ENCODE measurements at places on chromosomes 4 and X.

DNA sequence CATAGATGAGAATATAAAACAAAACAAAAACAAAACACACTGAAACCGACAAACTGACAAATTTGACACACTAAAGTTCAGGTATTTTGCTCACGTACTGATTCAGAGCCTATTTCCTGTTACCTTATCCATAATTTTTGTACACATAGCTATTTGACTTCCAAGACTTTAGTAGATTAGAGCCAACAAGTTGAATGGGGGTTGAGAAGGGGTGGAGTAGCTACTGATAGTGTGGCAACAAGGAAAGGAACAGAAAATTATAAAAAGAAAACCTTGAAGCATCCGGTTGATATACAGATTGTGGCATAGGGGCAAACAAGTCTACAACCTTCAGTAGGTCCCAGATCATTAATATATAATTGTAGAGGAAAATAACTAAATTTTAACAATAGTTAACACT lies 92.3 kb upstream of the RASGEF1B start:
- H3K4me3 ChIP-seq, result no peak overlapping the region
- no peak overlapping the region for H3K27ac ChIP-seq
- H3K36me3 ChIP-seq, result no peaks in the 10 kb centered on the region

GRCh38 chr4:18294846-18295245 lies 273.3 kb upstream of the LCORL start:
- no peak for DNase-seq
- H3K27me3 ChIP-seq, result no peaks in the 10 kb centered on the region
- no peak overlapping the region for H3K4me3 ChIP-seq
- no peaks in the 10 kb centered on the region for H3K4me1 ChIP-seq
- H3K36me3 ChIP-seq, result no peaks in the 10 kb centered on the region

GRCh38 chr4:161442921-161443320 lies 720.9 kb downstream of the FSTL5 start:
- H3K27ac ChIP-seq, result no peak overlapping the region
- no peak for DNase-seq
- no peaks in the 10 kb centered on the region for H3K36me3 ChIP-seq

DNA sequence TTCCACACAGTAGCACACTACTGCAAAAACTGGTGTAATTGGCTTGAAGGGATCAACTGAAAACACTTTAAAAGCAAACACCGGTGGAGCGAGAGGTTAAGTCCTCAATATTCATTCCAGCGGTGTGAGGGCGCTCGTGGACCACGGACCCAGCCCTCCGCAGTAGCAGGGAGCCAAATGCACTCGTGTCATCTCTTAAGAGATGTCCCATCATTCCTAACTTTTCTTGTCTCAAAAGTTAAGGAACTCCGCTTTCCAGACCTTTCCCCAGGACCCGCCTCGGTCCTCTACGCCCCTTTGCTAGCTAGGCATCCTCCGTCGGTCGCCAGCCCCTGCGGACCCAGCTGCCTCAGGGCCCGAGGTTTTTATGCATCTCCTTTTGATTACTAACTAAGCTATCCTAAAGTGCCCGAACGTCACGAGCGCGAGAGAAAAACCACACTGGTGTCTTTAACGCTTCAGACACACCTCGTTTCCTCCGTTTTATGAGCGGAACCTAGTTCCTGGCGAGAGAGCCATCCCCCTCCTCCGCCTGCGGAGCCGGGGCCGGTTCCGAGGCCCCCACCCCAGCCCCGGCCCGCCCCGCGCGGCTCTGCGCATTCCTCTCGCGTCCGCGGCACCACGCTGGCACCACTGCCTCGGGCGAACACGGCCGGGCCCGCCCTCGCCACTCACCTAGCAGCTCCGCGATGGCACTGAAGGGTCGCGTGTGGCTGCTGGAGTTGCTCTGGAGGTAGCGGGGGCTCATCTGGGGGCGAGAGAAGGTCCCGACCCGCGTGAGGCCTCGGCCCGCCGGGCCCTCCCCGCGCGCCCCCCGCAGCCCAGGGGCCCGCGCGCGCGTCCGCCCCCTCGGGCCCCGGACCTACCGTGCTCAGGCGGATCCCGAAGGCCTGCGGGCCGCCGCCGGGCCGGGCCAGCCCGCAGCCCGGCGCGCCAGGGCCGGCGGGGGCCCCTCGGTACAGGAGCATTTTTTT lies 723 bp downstream of the MORC4 start:
- H3K27ac ChIP-seq, result no peak overlapping the region
- no peaks in the 10 kb centered on the region for H3K27me3 ChIP-seq
- H3K4me1 ChIP-seq, result no peaks in the 10 kb centered on the region
- H3K4me3 ChIP-seq, result peak overlapping the region; percentile 55
- H3K36me3 ChIP-seq, result no peaks in the 10 kb centered on the region

DNA sequence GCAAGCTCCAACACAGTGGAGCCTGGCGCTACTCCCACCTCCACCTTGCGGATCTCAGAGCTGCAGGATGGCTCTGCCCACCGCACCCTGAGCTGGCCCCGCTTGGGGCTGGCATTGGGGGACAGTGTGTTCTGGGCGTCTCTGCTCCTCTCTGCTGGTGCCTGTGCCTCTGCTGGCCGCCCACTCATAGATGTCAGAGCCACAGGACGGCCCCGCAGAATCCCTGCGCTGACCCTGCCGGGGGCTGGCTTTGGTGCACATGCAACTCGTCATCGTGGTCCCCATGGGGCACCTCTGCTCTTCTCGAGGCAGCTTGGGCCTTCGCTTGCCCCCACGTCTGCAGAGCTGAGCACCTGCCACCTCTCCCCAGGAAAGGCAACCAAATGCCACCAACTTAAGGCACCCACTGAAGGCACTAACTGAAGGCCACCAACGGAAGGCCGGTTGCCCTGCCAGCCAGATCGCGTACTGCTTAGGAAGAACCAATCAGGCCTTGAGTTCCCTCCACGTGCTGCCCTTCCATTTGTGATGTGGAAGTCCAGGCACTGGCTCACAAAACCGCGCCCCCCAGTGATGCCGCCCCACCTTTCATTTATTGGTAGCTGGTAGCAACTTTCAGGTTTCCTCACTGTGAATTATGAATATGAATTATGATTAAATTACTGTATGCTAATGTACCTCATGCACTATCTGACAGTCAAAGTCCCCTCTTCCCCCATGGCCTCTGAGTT lies 23.3 kb upstream of the FRG1 start:
- no peak for DNase-seq
- H3K4me3 ChIP-seq, result no peak overlapping the region
- no peaks in the 10 kb centered on the region for H3K27me3 ChIP-seq
- H3K4me1 ChIP-seq, result no peaks in the 10 kb centered on the region
- no peaks in the 10 kb centered on the region for H3K36me3 ChIP-seq

DNA sequence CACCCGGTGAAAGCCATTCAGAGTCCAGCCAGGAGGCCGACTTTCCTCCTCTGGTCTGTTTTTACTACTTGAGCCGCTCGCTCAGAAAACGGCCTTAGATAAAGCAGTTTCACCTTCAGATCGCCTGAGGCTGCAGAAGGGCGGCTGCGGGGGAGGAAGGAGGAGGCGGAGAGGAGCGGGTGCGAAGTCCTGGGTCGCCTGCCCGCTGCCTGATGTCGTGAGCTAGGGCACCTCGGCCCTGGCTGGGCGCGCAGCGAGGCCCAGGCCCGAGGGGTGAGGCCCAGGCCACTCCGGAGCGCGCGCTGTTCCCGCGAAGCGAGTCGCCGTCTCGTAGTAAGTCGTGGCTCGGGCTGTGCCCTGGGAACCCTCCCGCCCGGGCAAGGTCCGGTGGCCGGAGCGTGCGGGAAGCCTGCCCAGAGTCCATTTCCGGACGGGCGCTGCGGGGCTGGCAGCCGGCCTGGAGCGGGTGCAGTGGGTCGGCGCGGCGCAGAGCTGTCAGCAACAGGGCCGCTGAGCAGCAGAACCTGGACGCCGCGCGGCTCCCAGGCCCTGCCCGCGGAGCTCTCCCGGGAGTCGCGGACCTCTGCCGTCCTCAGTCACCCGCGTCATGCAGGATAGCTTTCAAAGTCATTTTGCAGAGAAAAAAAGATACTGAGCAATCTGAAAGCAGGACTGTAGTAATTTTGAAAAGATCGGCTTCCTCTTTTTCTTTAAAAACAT lies 18.6 kb downstream of the TRIM2 start:
- peaks cover 29% of the 10 kb centered on the region for H3K4me1 ChIP-seq
- no peak for DNase-seq
- peaks cover 39% of the 10 kb centered on the region for H3K36me3 ChIP-seq
- peak overlapping the region; percentile 84 for H3K27ac ChIP-seq

DNA sequence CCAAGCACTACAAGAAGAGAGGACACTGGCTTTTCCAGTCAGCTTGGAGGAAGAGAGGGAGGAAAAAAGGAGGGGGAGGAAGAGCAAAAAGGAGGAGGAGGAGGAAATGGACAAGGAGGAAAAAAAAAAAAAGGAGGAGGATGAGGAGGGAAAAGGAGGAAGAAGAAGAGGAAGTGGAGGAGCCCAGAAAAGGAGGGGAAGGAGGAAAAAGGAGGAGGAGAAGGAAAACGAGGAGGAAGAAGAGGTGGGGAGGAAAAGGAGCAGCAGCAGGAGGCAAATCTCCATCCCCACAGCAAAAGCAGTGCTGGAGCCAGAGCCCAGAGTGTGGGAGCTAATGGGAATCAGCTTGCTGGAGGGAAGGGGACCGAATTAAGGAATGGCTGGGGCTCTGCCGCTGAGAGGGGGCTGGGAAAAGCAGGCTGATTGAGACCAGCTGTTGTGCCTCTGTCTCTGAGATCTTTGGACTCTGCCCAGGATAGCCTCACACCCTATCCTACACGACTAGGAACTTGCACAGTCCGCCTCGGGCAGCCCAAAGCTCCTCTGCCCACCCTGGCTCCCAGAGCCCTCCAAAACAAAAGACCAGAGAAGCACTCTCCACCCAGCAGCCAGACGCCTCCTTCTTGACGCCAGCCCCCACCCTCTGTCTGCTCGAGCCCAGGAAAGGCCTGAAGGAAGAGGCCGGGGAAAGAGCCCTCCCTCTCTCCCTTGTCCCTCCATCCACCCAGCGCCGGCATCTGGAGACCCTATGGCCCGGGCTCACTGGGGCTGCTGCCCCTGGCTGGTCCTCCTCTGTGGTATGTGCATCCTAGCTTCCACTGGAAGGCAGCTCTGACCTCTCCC lies at the start of gene XPNPEP2:
Gene XPNPEP2 (plus strand): TSS at position 514 of the 843 bp plus-strand sequence. CDS start 235 bp downstream, at position 749.
- H3K36me3 ChIP-seq, result no peaks in the 10 kb centered on the region
- no peaks in the 10 kb centered on the region for H3K27me3 ChIP-seq
- H3K4me1 ChIP-seq, result no peaks in the 10 kb centered on the region

- no peak for DNase-seq
- no peaks in the 10 kb centered on the region for H3K27me3 ChIP-seq
- H3K27ac ChIP-seq, result no peak overlapping the region
- no peak overlapping the region for H3K4me3 ChIP-seq
- no peaks in the 10 kb centered on the region for H3K36me3 ChIP-seq
Observed at GRCh38 chr4:98572697-98573096, 85.7 kb downstream of the TSPAN5 start.

- no peaks in the 10 kb centered on the region for H3K36me3 ChIP-seq
- no peak for DNase-seq
- H3K4me3 ChIP-seq, result no peak overlapping the region
- H3K4me1 ChIP-seq, result no peaks in the 10 kb centered on the region
- no peaks in the 10 kb centered on the region for H3K27me3 ChIP-seq
Observed at GRCh38 chr4:8515316-8516060, 64.7 kb upstream of the GPR78 start.

DNA sequence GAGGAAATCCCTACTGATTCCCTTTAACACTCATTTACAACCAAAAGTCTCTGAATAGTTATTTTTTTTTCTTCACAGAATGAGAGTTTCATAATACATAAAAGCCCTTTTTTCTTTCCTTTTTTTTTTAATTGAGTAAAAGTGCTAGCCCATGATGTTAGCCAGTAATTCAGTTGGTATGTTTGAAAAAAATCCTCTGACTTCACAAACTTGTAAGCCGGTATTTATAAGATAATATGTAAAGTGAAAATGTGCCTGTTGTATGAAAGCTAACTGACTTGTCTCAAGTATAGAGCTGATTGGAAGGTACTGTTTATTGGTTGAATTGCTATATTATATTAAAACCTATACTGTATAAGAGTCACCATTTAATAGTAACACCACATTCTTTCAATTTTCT lies 70.2 kb upstream of the NEIL3 start:
- H3K4me3 ChIP-seq, result no peak overlapping the region
- H3K36me3 ChIP-seq, result no peaks in the 10 kb centered on the region
- H3K27me3 ChIP-seq, result no peaks in the 10 kb centered on the region
- H3K4me1 ChIP-seq, result no peaks in the 10 kb centered on the region
- no peak for DNase-seq

DNA sequence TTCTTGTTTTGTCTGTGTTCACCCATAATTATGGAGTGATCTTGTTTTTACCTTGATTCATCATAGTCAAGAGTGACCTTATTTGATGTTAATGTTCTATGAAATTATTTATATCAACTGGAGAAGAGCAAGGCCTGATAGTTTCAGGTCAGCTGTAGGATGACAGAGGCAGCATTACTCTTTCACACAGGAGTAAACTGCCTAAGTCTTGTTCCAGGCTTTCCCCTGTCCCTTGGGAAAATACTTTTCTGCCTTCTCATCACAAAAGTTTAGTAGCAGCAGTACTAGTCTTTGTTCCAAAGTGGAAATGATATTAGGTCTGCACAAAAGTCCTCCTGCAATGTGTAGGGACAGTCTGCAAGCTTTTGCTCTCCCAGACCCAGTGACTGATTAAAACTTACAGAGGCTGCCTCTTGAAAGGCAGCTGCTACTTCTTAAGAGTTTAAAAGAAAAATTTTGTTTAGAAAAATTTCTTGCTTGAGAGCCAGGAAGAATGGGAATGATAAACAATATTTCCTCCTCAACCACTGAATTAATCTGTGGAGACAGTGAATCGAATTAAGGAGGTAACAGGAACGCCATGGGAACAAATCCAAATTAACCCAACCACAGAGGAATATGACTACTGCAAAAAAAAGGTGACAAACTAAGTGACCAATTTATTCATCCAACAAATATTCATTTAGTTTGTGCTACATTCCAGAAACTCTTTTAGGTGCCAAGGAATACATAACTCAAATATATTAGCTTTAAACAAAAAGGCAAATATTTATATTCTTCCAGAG lies 991.4 kb upstream of the PABPC4L start:
- no peaks in the 10 kb centered on the region for H3K27me3 ChIP-seq
- H3K4me3 ChIP-seq, result no peak overlapping the region
- H3K4me1 ChIP-seq, result no peaks in the 10 kb centered on the region
- H3K27ac ChIP-seq, result no peak overlapping the region
- no peaks in the 10 kb centered on the region for H3K36me3 ChIP-seq

- H3K4me3 ChIP-seq, result no peak overlapping the region
- H3K4me1 ChIP-seq, result no peaks in the 10 kb centered on the region
- no peaks in the 10 kb centered on the region for H3K27me3 ChIP-seq
- no peak overlapping the region for H3K27ac ChIP-seq
- DNase-seq, result no peak
Observed at GRCh38 chr4:14771504-14772175, 230.6 kb upstream of the CPEB2 start.

GRCh38 chr4:38154681-38155588 lies 194.7 kb downstream of the PTTG2 start:
- DNase-seq, result no peak
- H3K4me1 ChIP-seq, result peaks cover 3% of the 10 kb centered on the region
- no peaks in the 10 kb centered on the region for H3K36me3 ChIP-seq
- H3K27ac ChIP-seq, result no peak overlapping the region
- H3K4me3 ChIP-seq, result no peak overlapping the region

- H3K4me3 ChIP-seq, result no peak overlapping the region
- H3K27me3 ChIP-seq, result no peaks in the 10 kb centered on the region
- H3K27ac ChIP-seq, result no peak overlapping the region
- no peaks in the 10 kb centered on the region for H3K36me3 ChIP-seq
- DNase-seq, result no peak
Observed at GRCh38 chr4:86910820-86911684, 18.8 kb upstream of the C4orf36 start.
